ENCODE measurements at places on chromosomes 1 and 21.
A peak's percentile ranks its signal among the peaks of the same experiment; 100 is the strongest.

- DNase-seq: peak; percentile 43
These were observed 3.8 kb downstream of the MASP2 start for GRCh38 chr1:11042995-11043874.

DNA sequence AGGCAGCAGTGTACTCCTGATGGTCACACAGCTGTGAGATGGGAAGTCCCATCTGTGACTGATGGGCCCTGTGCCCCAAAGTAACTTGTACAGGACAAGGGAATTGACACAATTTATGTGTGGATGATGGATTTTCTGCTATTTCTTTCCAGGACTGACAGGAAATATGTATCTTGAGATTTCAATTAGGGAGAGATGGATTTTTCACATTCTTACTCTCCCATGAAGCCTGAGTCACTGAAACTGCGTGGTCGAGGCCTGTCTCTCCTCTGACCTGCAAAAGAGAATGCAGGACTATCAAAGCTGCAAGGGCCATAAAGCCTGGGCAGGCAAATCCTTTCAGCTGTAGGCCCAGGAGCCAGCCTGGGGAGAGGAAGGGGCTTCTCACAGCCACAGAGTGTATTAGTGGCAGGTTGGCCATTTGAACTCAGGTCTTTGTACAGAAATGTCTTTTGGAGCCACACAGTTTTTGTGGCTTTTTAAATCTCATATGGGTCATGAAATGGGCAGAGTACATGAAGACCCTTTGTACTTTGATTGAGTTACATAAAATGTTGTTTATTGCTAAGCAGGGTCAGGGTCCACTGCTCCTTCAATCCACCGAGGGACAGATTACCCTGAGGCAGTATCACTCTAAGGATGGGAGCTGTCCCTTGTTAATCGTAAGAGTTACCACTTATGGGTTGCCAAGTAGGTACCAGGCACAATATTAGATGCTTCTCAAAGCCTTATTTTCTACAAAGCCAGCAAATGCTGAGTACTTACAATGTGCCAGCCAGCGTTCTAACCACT, 14.8 kb downstream of the ALX3 start:
- DNase-seq: no peak

DNA sequence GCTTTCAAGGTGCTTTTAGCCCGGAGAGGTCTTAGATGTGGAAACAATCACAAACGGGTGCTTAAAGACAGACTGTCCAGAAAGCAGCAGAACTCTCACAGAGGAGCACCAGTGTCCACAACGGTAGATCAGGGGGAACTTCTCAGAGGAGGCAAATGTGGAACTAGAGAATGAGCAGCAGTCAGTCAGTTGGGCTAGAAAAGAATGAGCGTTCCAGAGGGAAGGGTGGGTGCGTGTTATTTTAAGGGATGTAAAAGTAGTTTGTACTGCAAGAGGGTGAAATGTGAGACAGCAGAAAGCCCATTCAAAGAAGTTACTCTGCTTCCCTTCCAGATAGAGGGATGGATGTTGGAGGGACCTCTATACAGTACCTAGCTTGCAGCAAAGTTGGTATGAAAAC, 30.9 kb downstream of the RGS5 start:
- DNase-seq: no peak

- DNase-seq: no peak
These were observed 2.8 kb downstream of the CD58 start for GRCh38 chr1:116567790-116568661.

- DNase-seq: no peak
These were observed 1039.4 kb upstream of the B3GALT2 start for GRCh38 chr1:194225821-194226220.

- no peak for DNase-seq
These were observed 2.1 kb downstream of the SLAMF6 start for GRCh38 chr1:160520999-160521398.

DNA sequence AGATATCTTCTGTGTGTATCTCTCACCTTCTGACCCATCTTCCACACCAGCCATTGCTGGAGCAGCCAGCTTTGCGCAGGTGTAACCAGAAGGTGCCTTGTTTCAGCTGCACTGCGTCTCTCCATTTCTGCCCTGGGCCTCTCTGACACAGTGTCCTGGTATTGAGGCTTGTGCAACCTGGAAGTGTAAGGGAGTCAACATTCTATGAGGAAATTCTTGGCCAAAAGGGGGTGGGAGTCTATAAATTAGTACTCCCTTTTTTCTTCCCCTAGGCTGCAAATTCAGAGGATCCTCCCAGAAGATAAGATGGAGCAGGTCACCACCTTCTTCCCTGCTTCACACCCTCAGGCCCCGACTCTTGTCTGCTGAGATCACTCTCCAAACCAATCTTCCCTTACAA, 109.1 kb downstream of the MRPS6 start:
- peak; percentile 27 for DNase-seq

DNA sequence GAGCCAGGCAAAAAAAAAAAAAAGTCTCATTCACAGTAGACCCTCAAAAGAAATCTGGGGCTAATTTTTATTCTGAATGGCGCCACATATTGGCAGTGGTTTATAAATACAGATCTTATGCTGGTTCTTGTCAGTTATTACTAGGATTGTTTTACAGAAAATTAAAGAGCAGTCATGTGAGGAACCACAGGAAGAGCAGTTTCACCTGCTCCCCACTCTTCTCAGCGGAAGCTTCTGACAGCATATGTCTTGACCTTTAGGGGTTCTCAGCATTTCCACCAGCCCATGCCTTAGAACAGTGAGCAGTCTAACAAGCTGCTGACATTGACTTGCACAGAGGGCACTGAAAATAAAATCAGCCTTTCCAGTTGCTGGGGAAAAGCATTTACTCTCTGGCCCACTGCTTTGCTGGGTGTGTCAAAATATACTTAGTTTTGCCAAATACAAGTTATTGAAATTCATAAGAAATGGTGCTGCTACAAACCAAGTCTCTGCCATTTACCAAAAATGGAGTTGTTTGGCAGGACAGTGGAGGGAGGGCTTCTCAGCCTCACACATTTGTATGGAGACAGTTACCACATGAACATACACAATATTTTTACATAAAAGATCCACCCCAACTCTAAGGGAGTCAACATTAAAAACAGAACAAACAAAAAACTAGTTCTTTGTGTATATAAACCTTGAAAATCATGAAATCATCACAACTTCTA, 144.2 kb downstream of the SYT2 start:
- no peak for DNase-seq

Data from sigmoid colon (tissue), 7 donors.